IPS DF 19.7 (cell line): ENCODE measurements at places on chromosomes 11 and 22.
A peak's percentile ranks its signal among the peaks of the same experiment; 100 is the strongest.

- no peak for DNase-seq
Measured at GRCh38 chr11:33507356-33507755, 193.3 kb downstream of the C11orf91 start.

DNA sequence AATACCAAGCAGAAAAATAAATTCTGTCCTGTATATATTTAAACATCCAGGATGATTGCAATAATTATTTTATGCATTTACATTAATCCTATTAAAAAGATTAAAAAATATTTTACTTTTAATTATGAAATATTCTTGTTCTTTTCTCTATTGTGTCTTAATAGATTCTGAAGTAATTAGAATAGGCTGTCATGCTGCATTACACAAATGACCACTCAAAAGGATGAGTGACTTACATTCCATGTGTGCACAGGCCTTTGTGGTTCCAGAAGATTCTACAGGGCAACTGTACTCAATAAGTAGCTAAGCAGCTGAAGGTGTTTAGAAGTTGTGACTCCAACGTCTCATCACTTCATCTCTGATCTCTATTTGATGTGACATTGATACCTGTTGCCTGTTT lies 745.9 kb upstream of the CCDC179 start:
- DNase-seq = no peak

DNA sequence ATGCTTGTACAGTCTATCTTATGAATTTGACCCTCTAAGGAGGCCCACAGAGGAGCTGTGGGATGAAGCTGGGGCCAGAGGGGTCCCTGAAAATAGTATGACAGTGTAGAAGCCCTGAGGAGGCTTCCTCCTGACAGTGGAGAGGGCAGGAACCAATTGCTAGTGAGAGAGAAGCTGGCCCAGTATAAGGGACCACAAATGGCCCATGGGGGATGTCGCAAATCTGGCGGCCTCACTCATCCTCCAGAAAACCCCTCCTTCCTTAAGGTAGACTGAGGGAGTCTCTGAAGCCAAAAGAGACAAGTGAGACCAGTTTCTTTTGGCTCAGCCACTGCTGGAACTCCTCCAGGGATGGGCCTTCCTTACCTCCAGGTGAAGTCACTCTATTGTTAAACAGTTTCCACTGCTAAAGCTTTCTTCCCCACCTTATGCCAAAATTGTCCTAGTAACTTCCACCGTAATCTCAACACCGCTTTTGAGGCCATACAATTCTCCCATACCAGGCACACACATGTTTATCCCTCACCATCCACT lies 17.8 kb upstream of the CASTOR1 start:
- no peak for DNase-seq

- DNase-seq = peak; percentile 42
Measured at GRCh38 chr11:114399490-114400215, 658 bp downstream of the C11orf71 start.

GRCh38 chr22:50252082-50253045 lies 1.3 kb upstream of the HDAC10 start:
- no peak for DNase-seq

DNA sequence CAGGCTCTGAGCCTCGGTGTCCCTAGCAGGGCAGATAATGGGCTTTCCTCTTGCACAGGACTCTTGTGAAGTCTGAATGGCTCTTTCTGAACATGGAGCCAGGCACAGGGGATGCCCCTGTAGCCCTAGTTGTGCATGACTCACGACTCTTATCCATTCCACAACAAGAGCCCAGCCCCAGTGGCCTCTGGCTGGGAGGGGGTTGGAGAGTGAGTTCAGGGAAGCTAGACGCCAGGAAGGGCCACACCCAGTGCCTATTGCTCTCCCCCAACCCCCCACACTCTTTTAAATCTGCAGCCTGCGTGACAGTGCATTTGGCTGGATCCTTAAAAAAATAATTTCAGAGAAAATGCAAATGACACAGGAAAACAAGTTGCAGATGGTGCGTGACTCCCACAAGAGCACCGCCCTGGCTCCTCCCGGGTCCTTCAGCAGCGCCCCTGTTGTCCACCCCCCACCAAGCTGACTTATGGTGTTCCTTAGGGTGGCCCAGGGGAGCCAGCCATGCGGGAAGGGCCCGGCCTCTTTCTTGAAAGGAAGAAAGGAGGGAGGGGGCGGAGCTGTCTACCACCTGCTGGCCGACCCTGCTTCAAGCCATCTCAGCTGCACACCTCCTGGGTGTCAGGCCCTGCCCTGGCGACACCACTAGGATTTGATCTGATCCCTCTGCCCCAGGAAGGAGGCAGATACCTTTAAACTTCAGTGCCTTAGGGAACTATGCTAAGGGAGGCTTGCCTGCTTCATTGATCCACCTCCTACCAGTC lies 74.7 kb downstream of the MN1 start:
- no peak for DNase-seq

DNA sequence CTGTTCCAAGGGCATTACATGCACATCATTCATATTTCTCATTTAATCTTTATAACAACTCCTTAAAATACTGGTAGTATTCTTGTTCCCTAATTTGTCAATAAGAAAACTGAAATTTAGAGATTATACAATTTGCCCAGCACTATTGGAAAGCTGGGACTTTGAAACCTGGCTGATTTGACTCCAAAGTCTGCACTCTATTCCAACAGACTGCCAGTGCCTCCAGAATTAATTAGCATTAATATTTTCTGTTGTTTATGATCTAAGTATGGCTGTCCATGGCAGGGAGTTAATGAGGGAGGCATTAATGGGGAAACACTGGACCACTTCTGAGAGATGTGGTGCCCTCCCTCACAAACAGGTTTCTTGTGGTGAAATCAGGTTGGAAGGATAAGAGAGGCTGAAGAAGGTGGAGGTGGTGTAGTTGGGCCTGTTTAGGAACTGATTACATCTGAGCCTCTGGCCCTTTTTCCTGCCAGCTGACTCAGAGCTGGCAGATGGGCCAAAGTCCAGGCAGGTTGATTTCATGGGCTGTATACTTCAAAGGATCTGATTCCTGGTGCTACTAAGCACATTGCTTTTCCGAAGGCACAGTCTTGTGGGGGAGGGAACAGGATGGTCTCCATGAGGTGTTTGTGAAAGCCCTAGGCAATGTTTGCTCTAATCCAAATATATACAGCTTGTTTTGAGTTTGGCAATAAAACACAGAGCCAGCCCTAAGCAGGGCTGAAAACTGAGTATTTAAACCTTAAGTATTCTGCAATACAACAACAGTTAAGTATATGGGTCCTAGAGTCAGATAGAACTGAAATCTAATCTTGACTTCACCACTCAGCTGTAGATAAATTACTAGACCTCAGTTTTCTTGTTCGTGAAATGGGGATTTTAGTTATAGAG lies 21.0 kb upstream of the RAB30 start:
- no peak for DNase-seq
